Gastroesophageal sphincter (tissue), 4 donors: ENCODE measurements at places on chromosomes 11 and 22.
A peak's percentile ranks its signal among the peaks of the same experiment; 100 is the strongest.

- peak; percentile 81 for ATAC-seq
Measured at GRCh38 chr11:26841818-26842473, 120.1 kb upstream of the SLC5A12 start.

- peak; percentile 67 for ATAC-seq
Measured at GRCh38 chr11:12524865-12525264, 147.5 kb downstream of the PARVA start.

DNA sequence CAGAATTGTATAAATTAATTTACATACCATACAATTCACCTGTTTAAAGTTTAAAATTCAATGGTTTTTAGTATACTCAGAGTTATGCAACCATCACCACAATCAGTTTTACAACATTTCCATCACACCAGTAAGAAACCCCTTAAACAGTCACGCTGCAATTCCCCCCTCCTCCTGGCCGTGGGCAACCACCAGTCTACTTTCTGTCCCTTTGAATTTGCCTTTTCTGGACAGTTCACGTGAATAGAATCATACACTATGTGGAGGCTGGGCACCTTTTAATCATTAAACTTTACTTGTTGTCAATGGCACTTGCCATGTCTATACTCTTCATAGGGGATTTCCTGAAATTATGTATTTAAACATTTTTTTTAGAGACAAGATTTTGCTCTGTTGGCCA lies 20.1 kb upstream of the SWAP70 start:
- ATAC-seq = no peak

- ATAC-seq = no peak
Measured at GRCh38 chr22:41106122-41106968, 14.0 kb downstream of the EP300 start.

GRCh38 chr11:121383716-121384115 lies 68.4 kb upstream of the SORL1 start:
- ATAC-seq = peak; percentile 82

DNA sequence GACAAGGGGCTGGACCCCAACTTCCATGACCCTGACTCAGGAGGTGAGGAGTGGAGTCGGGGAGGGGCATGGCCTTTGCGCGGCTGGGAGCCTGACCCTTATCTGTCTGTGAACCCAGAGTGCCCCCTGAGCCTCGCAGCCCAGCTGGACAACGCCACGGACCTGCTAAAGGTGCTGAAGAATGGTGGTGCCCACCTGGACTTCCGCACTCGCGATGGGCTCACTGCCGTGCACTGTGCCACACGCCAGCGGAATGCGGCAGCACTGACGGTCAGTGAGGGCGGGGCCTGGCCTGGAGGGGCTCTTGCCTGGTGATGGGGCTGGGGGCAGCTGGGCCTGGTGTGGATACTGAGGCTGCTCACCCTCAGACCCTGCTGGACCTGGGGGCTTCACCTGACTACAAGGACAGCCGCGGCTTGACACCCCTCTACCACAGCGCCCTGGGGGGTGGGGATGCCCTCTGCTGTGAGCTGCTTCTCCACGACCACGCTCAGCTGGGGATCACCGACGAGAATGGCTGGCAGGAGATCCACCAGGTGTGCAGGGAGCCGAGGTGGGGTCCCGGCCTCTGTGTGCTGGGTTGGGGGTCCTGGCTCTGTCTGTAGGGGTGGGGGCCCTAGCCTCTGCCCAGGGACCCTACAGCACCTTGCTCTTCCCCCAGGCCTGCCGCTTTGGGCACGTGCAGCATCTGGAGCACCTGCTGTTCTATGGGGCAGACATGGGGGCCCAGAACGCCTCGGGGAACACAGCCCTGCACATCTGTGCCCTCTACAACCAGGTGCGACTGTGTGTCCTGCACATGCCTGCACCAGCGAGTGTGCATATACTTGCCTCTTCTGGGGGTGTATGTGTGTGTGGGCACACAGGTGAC lies 6.3 kb downstream of the SHANK3 start:
- ATAC-seq = no peak

DNA sequence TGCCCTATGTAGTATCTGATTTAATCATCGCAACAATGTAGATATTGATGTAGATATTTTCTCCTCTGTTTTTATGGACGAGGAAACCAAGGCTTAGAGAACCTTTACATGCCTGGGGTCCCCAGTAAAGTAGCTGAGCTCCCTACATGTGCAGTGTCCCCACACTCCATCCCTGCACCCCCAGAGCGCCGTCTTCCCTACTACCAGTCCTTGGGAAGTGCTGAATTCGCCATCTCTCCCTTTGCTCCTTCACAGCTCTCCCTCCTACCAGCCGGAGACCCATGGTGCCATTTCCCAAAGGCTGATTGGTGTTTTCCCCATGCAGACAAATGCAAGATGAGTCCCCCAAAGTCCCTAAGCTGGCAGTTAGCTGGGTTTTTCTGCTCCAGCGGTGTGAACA lies 86.0 kb downstream of the CEP164 start:
- ATAC-seq = no peak

- ATAC-seq = no peak
Measured at GRCh38 chr11:14242187-14242586, 116.8 kb downstream of the RRAS2 start.

GRCh38 chr11:117089685-117090084 lies 8.5 kb downstream of the SIK3 start:
- no peak for ATAC-seq

DNA sequence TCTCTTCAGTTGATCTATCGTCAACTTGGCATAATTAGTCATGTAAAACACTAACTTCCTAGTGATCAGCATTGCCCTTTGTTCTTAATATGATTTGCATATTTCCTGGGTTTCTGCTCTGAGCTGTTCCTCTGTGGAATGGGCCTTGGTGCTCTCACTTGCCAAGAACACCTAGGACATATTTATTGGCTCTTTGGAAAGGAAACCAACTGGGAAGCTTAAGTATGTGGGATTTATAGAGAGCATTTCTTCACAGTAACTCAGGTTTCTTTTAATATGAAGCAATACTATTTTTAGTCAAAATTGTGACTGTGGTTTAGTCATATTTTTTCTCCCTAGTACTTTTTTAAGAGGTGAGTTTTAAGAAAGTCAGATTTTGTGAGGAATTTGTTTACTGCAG lies 28.8 kb downstream of the FAT3 start:
- no peak for ATAC-seq

DNA sequence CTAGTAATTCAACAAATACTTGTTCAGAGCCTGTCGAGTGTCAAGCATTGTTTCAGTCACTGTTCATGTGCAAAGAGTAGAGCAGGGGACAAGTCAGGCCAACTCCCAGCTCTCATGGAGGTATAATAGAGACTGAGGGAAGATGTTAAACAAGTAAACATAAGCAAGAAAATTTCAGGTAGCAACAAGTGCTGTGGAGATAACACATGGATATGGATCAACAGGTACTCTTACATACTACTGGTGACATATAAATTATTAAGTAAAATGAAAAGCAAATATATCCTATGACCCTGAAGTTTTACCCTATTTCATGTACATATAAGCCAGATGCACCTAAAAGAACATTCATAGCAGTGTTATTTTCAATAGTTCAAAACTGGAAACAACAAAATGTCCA lies 42.7 kb downstream of the SIK2 start:
- no peak for ATAC-seq

- no peak for ATAC-seq
Measured at GRCh38 chr11:131422496-131422895, 52.1 kb downstream of the NTM start.

DNA sequence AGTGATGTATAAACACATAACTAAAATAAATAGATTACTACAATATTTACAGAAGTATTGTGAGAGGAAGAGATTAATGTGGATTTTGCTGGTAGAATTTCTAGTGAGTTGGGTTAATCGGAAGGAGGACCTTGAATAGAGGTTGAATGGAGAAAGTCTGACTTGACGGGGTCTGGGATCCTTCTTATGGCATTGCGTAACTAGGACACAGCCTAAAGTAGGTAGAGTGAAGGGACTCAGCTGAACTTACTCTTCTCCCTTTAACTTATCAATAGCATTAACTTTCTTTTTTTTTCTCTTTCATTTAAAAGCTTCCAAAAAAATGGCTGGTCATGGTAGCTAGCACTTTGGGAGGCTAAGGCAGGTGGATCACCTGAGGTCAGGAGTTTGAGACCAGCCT lies 139.2 kb downstream of the HIPK3 start:
- ATAC-seq = no peak

- ATAC-seq = no peak
Measured at GRCh38 chr11:102447193-102447592, 5.4 kb downstream of the TMEM123 start.

DNA sequence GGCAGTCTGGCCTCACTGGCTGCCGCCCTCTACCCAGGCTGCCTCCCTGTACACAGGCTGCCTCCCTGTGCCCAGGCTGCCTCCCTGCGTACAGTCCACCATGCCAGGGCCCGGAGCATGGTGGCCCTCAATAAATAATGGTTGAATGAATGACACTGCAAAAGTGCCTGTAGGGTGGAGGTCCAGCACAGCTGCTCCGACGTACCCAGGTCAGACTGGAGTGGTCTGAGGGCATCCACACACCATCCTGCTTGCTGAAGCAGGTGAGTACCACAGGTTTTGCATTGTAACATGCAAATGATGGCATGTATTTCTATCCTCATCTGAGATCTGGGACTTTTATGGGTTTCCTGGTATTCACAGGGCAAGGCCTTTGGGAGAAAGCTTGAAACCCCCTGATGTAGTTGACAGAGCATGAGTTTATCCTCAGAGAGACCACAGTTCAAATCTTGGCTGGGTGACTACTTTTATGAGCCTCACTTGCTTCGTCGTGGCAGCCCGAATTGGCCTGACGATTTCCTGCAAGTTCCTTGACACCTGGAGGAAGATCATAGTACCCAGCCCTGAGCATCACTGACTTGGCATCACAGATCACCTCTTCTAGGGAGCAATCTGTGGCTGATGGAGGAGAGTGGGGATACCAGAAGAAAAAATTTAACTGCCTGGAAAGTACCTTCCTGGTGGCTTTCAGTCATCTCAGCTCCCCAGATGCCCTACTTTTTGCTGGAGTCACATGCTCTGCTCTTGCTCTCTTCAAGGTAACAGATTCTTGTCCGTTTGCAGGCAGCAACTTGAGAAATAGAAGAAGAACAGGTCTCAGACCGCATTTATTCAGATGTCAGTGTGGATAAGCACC lies 16.0 kb upstream of the CYB5R3 start:
- ATAC-seq = no peak

GRCh38 chr11:13962562-13963168 lies at the start of gene SPON1:
SPON1 (plus strand) TSS chr11:13962723; CDS start chr11:13962905, 182 bp downstream.
- peak; percentile 71 for ATAC-seq

DNA sequence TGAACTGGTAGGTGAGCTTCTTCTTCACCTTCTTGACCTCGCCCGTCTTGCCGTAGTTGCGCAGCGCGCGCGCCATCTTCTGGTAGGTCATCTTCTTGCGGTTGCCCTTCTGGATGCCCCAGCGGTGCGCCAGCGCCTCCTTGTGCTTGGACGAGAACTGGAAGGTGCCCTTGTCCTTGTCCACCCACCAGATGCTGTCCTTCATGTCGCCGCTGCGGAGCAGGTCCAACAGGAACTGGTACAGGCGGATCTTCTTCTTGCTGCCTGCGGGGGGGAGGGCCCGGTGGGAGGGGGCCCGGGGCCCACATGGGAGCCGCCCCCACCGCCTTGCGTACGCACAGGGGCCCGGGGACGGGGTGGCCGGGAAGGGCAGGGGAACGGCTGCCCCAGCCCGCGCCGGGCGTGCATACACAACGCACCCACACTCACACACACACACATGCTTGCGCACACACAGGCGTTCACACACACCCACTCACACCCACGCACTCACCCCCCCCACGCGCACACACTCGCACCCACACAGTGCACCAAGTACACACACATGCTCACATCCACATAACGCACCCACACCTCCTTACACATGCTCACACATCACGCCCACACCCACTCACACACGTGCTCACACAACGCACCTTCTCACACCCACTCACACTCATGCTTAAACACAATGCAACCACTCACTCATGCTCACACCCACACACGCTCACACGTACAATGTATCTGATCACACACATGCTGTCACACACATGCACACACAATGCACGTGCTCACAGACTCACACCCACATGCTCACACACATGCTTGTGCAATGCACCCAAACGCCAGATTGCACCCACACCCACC lies 3.0 kb upstream of the MYBPC3 start:
- ATAC-seq = peak; percentile 84

- ATAC-seq = no peak
Measured at GRCh38 chr11:103927535-103927934, 108.9 kb upstream of the DDI1 start.

DNA sequence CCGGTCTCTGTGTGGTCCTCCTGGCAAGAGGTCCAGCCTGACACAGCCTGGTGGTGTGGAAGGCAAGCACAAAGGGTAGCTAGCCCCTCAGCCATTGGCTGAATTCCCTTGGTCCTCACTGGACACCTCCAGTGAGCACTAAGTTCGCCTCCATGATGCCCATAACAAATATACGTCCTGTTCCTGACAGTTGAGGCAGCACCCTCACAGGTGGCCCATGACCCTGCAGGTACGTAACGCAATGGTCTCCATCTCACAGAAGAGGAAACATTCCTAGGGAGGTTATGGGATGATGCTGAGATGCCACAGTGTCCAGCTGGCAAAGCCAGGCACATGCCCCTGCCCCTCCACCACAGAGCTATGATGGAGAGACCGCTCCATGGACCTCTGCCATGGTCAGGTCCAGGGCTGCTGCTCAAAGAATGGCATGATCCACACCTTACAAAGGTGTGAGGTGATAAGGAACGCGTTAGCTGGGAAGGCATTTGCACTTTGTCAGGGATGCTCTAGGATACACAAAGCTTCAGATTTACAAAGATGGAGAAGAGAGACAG lies 1.4 kb upstream of the GNAZ start:
- no peak for ATAC-seq

GRCh38 chr11:125433454-125434121 lies 62.5 kb downstream of the FEZ1 start:
- ATAC-seq = peak; percentile 54

GRCh38 chr11:11119917-11120316 lies 233.1 kb downstream of the CSNK2A3 start:
- no peak for ATAC-seq

DNA sequence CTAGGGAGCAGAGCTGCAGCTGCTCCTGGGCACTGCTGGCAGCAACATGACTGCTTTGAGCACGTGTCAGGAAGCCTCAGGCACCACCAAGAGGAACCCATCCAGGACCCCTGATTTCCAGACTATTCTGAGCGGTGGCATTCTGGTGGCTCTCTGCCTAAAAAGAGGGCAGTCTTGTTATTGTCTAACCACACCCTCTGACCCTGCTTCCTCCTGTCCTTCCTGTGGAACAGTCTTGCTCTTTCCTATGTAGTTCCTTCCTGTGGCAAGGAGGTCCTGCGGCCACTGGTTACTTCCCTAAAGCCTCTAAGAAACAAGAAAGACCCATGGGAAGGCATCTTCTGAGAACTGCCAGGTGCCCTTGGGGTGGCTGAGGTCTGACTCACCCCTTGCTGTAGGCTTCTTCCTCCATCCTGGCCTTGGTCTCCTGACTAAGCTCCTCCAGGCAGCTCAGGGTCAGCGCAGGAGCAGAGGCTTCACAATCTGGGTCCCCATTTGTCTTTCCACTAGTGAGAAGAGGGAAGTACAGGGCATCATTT lies 13.1 kb upstream of the LYVE1 start:
- ATAC-seq = peak; percentile 69

DNA sequence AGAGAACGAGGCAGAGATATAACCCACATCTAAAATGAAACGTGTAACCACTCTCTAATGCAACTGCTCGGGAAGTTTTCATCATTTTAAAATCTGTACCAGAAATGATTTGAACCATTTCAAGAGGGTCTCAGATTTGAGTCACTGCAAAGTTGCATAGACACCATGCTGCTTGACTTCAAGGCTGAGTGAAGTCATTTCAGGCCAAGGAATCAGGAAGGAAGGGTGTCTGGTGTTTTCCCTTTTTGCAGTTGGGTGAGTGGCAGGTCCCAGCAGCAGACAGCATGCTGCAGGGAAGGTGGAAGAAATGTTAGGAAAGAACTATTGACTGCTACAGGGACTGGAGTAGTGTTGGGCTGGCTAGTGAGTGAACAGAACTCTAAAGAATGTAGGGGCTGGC lies 16.5 kb downstream of the TANGO2 start:
- no peak for ATAC-seq
